ENCODE measurements at places on chromosomes 16 and 17.
A peak's percentile ranks its signal among the peaks of the same experiment; 100 is the strongest.

DNA sequence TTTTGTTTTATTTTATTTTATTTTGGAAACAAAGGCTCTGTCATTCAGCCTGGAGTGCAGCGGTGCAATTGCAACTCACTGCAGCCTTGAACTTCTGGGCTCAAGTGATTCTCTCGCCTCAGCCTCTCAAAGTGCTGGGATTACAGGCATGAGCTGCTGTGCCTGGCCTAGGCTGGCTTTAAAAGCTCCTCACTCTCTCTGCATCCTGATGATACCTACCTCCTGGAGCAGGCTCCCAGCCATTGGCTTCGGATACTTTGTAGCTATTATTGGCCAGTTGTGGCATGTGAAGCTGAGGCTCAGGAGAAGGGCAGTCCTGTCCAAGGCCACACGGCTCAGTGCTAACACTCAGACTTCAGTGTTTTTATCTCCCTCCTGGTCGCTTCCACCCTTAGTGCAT, 158.0 kb downstream of the SEC14L1 start:
- no peak for DNase-seq

DNA sequence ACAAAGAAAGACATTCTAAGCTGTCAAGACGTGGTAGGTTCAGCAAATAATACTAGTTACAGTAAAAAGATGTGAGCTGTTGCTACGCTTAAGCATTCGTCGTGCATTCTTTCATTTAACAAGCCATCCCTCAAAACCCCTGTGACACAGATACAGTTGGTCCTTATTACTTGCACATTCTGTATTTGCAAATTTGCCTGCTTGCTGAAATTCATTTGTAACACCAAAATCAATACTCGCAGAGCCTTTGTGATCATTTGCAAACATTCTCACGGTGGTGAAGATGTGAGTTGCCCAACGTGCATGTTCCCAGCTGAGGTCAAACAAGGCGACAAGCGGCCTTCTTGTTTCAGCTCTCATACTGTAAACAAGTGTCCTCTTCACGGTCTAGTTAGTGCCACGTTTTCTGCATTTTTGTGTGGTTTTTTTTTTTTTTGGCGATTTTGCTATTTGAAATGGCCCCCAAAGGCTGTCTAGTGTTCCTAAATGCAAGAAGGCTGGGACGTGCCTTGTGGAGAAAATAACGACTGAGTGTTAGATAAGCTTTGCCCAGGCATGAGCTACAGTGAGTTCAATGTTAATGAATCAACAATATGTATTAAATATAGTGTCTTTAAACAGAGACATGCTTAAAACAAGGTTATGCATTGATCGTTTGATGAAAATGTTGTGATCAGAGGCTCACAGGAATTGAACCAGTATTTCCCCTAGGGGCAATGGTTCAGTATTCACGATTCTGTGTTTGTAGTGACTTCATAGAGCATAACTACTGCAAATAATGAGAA, 84.1 kb downstream of the RAB11FIP4 start:
- DNase-seq = no peak

GRCh38 chr16:55101026-55101425, 170.4 kb downstream of the IRX5 start:
- DNase-seq = no peak

DNA sequence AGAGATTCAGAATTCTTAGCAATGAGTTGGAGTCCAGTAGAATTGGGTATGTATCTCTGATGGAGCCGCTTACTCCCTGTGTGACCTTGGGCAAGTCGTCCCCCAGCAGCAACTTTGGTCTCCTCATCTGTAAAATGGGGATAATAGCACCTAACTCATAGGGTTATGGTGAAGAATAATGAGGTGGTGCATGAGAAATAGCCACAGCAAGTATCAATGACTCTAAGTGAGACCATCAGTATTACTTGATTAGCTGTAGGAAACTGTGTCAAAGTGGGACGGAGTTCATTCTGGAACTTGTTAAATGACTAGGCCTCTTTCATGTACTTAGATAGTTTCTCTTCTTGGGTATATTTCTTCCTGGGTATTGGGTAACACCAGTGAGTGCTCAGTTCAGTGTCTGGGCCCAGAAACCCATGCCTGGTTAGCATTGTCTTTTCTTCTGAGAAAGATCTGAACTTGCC, 6.4 kb downstream of the PRKCB start:
- no peak for DNase-seq

DNA sequence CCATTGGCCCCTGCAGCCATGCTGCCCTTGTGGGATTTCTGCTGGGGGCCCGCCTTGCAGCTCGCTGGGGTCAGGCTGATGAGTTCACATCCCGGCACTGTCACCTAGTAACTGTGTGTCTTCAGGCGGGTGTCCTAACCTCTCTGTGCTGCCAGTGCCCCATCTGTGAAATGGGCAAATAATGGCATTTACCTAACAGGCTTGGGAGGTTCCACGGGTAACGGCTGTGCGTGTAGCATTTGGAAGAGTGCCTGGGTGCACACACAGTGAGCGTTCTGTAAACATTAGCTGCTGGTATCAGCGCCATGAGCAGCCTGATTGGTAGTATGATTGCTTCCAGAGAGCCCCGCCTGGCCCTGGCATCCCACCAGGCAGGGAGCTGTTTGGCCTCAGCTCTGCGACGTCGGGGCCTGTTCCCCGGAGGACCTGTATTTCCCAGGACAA, 167.3 kb upstream of the GSE1 start:
- DNase-seq = no peak

- peak; percentile 22 for DNase-seq
Measured at GRCh38 chr16:80176114-80176513, 364.7 kb upstream of the DYNLRB2 start.

DNA sequence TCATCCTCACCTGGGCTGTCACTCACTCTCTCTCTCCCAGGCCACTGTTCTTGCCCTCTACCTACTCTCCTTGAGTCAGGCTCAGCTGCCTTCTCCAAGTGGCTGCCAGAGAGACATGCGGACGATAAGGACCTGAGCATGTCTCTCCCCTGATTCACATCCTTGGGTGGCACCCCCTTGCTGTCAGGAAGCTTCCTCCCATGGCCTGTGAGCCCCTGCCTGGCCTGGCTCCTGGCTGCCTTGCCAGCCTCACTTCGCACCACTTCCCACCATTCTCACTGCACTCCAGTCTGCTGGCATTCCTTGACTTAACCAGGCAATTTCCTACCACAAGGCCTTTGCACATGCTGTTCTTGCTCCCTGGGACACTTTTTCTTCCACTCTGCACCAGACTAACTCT, 2.7 kb upstream of the ALDH3A1 start:
- DNase-seq = no peak

DNA sequence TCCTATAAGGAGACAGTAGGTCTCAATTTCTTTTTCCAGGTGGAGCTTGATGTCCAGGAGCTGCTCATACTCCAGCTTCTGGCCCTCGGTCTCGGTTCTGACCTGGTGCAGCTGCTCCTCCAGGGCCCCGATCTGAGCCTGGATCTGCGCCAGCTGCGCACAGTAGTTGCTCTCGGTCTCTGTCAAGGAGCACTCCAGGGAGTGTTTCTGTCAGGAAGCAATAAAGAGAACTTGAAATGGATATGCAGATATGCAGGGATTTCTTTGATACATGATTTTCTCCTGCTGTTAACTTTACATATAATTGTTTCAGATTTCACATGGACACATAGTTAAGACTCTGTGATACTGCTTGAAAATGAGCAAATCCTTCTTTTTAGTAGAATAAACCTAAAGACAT, 4.7 kb downstream of the KRT25 start:
- DNase-seq = no peak

DNA sequence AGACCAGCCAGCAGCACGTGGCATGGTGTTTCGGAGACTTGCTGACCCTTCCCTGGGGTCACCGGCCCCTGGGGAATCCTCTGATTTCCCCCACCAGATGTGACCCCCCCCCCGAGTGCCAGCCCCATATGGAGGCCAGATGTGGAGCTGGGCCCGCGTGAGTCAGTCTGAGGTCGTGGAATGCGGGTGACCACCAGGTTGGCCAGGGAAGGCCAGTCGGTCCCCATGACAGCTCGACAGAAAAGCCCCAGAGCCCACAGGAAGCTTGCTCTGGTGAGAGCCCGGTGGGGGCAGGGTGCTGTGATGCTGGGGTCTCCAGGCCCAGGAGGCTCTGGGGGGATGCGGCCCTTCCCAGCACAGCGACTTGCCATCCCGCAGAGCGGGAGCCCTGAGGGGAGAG, 209.0 kb downstream of the NTN1 start:
- peak; percentile 69 for DNase-seq

DNA sequence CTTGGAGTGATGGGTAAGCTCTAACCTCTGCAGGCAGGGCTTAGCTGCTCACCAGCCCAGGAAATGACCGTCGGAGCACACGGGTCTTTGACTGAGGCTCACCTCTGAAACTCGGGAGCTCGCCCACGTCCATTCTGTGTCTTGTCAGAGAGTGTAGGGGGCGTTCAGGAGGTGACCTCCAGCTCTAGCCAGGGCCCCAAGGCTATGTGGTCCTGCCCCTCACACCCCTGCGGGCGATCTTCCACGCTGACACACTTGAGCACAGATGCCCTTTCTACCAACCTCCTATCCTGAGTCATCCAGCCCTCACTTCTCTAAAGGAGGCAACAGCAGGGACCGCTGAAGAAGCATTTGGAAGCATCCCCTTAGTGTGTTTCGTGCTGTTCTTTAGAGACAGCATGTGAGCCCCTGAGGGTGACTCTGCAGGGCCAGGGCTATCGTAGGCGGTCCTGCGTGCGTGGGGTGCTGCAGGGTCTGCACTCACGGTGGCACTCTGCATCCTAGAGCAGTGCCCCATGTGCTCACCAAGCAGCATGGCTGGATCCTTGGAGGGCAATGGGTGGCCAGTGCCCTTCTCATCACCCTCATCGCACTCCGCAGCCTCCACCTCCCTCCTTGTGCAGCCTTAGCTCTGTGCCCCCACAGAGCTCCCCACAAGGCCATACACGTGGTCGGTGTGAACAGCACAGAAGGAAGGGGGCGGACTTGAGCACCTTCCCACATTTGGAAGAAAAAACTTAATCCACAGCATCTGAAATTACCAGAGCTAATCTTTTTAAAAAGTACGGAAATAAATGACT, 33.8 kb downstream of the SLC47A1 start:
- no peak for DNase-seq

- DNase-seq = no peak
Measured at GRCh38 chr17:65556910-65557348, 4.5 kb downstream of the AXIN2 start.

DNA sequence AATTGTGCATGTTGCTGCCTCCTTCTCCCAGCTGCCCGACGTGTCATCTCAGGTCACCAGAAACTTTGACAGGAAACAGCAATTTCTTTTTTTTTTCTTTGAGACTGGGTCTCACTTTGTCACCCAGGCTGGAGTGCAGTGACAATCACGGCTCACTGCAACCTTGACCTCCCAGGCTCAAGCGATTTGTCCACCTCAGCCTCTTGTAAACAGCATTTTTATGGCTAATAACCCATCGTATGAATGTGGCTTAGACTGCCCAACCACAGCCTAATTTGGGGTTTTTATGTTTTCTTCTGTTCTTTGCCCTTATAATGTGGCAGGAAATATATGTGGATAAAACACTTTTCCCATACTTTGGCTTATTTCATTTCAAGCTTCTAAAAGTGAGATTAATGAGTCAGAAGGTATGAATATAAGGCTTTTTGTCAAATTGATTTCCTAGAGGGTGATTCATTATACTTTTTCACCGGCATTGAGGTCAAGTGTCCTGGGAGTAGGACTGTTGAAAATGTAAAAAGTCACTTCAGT, 31.0 kb upstream of the SLC5A10 start:
- DNase-seq = no peak

DNA sequence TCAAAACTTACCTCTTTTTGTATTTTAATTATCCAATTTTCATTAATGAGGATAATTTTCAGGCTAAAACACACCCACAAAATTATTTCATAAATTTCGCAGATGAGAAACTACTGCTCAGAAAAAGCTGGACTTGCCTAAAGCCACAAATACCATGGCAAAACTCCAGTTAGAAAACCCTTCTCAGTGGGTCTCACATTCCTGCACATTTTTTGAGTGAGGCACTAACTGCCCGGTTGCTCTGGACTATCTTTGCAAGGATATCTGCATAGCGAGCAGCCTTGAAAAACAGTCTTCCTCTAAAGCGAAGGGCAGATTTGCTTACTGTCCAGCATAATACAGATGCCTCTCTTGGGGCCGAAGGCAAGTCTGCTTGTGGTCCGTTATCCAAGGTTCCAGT, 9.8 kb downstream of the MPHOSPH6 start:
- DNase-seq = no peak

- DNase-seq = no peak
Measured at GRCh38 chr17:8133399-8133798, 9.5 kb upstream of the HES7 start.

GRCh38 chr16:9297437-9298113, 206.1 kb downstream of the HAPSTR1 start:
- DNase-seq = peak; percentile 22

DNA sequence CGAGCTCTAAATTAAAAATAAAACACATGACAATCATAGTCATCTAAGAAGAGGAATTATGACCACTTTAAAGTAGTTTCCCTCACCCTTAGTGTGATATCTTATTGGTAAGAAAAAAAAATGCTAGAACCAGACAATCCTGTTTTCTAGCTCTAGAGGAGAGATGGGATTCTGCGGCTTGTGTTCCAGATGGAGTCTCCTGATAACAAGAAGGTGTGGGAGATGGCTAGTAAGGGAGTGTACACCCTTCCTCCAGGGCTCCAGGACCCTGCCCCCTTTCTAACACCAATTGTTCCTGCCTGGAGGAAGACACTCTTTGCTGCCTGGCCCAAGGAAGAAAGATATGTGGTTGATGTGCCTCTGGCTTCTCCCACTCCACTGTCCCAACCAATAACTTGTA, 68.8 kb upstream of the FBXO47 start:
- DNase-seq = no peak

DNA sequence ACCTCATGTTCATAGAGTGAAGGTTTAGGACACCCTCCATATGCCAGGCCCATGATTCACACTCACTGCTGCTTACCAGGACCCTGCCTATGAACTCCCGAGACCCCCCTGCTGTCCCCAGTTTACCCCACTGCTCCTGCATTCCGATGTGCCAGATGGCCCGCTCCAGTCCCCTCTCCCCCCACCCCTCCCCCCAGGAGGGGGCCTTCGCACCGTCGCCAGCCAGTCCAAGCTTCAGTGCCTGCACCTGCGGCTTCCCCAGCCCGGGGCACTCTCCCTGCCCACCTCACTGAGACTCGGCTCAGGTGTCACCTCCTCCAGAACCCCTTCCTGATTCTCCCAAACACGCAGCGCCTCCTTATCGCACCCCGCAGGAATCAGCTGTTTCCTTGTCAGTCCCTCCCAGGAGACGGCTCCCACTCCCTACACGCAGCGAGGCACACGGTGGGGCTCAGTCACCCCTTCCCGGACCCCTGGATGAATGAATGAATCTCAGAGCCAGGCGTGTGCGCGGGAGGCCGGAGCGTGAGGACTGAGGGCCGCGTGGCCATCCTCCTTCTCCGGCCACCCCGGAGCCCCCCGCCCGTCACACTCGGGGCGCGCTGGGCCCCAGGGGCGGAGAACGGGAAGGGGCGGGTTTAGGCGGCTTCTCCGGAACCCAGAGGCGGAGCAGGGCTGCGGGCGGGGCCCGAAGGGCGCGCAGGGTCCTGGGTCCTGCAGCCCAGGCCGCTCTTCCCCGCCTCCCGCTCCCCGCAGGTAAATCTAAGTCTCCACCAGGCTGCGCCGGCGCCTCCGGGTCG, 1.6 kb downstream of the MYO1C start:
- peak; percentile 76 for DNase-seq
